NCI-H460 (cell line): ENCODE measurements at places on chromosomes 1 and 21. TPM values are rescaled to one million over a fixed set of nuclear protein-coding genes. Genes with fewer than 3 reads are reported as not detected.

GRCh38 chr1:227318853-227319607 is 738 bp upstream of the CDC42BPA start:
- no peak for DNase-seq

DNA sequence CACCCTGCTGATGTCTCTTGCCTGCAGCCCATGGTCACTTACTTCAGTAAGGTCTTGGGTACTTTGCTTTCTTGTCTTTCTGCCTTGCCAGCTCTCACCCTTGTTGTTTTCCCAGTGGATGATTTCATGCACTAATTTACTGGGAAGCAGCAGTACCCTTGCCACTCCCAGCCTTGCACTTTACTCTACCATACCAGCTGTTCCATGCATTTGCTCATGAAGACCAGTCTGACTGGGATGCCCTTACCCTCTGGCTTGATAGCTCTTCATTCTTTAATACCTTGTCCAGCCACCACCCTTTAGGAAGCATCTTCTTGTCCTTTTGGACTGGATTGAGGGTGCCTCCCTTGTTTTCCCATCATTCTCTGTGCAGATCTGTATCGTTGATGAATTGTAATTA is 28.3 kb downstream of the CDC14A start:
- no peak for DNase-seq

GPR3 gene
- 1.0 and 1.1 TPM in 2 replicates for total RNA-seq

- DNase-seq, result no peak
Measured at GRCh38 chr1:161801955-161802354, 35.8 kb downstream of the ATF6 start.

KPRP gene
- not detected in 2 replicates for total RNA-seq
